ENCODE measurements at places on chromosomes 2 and 18. TPM values are rescaled to one million over a fixed set of nuclear protein-coding genes. Genes with fewer than 3 reads are reported as not detected.

Gene CHRNG
- not detected for total RNA-seq

Gene NOSTRIN
- 0.73 TPM for total RNA-seq

Gene DNAH7
- 1.1 TPM for total RNA-seq

Gene CPO
- total RNA-seq, result 1.5 TPM

Gene DIPK1C
- total RNA-seq, result not detected

- no peaks in the 10 kb centered on the region for H3K36me3 ChIP-seq
- H3K27ac ChIP-seq, result no peak overlapping the region
- no peaks in the 10 kb centered on the region for H3K27me3 ChIP-seq
Measured at GRCh38 chr2:212330263-212330662, 208.3 kb downstream of the ERBB4 start.

- no peak overlapping the region for H3K27ac ChIP-seq
- no peak overlapping the region for H3K4me3 ChIP-seq
- no peak for DNase-seq
- no peaks in the 10 kb centered on the region for H3K4me1 ChIP-seq
- peaks cover 33% of the 10 kb centered on the region for H3K36me3 ChIP-seq
- H3K27me3 ChIP-seq, result no peaks in the 10 kb centered on the region
Measured at GRCh38 chr2:105378276-105378840, 20.5 kb downstream of the FHL2 start.

DNA sequence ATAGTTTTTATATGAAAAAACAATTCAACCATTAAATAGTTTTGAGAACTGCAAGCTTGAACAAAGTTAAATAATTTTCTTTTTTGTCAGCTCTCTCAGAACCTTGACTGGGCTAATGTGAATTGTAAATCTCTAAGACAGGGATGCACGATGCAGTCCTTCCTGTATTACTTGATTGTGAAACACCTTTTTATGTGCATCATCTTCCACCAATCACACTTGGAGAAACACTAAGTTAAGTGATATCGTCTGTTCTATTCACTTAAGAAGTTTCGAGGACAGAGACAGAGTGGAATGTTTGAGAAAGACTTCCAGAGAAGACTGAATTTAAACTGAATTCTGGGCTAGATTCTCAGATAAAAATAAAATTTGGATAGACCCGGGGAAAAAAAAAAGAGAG, 238.2 kb downstream of the MREG start:
- no peak overlapping the region for H3K4me3 ChIP-seq
- H3K27me3 ChIP-seq, result no peaks in the 10 kb centered on the region
- H3K4me1 ChIP-seq, result peaks cover 18% of the 10 kb centered on the region
- H3K27ac ChIP-seq, result no peak overlapping the region
- H3K36me3 ChIP-seq, result no peaks in the 10 kb centered on the region
- DNase-seq, result no peak

- H3K27me3 ChIP-seq, result no peaks in the 10 kb centered on the region
- H3K4me3 ChIP-seq, result no peak overlapping the region
- H3K4me1 ChIP-seq, result no peaks in the 10 kb centered on the region
- no peak overlapping the region for H3K27ac ChIP-seq
- DNase-seq, result peak; percentile 77
Measured at GRCh38 chr2:214311031-214311533, 99.8 kb upstream of the VWC2L start.

DNA sequence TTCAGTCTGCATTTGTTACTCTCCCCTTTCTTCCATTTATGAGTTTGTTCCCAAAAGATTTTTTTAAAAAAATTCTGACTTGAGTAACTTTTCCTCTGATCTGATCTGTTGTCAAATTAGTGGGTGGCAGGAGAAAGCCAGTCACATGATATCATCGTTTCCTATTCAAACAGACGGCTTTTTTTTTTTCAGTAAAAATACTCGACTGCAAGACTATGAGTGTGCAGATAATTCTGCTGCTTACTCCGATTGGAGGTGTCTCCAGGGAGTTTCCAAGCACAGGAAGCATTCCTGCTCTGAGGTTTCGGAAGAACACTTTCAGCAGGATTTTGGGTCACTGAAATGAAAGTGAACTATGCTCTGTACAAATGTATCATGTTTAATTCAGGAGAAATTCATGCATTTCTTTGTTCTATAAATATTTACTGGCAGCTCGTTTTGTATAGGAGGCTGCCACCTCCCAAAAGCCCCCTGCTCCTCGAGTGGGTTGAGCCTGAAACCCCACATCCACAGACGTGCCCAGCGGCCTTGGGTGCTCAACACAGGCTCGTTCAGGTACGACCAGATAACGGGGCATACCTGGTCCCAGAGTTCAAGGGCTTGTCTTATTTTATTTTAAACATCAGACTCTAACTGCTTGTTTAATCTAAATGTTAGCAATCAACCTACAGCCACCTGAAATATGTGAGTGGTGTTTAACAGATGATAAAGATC, 126.9 kb upstream of the ZNF516 start:
- no peaks in the 10 kb centered on the region for H3K36me3 ChIP-seq
- H3K4me3 ChIP-seq, result peak overlapping the region; percentile 39
- H3K4me1 ChIP-seq, result peaks cover 22% of the 10 kb centered on the region
- DNase-seq, result no peak
- H3K27me3 ChIP-seq, result no peaks in the 10 kb centered on the region

GRCh38 chr2:171420728-171421563, 12.8 kb downstream of the METTL8 start:
- H3K4me3 ChIP-seq, result no peak overlapping the region
- no peak overlapping the region for H3K27ac ChIP-seq
- H3K36me3 ChIP-seq, result peaks cover 10% of the 10 kb centered on the region
- DNase-seq, result no peak
- no peaks in the 10 kb centered on the region for H3K27me3 ChIP-seq

Measured in endodermal cell (in vitro differentiated cells).